ENCODE measurements at places on chromosomes 2 and 18.

GRCh38 chr2:43331422-43331821, 105.0 kb upstream of the ZFP36L2 start:
- no peak for DNase-seq

GRCh38 chr18:74182335-74182734, 34.0 kb downstream of the TIMM21 start:
- no peak for DNase-seq

- no peak for DNase-seq
Measured at GRCh38 chr18:13576598-13576997, 149.8 kb downstream of the FAM210A start.

DNA sequence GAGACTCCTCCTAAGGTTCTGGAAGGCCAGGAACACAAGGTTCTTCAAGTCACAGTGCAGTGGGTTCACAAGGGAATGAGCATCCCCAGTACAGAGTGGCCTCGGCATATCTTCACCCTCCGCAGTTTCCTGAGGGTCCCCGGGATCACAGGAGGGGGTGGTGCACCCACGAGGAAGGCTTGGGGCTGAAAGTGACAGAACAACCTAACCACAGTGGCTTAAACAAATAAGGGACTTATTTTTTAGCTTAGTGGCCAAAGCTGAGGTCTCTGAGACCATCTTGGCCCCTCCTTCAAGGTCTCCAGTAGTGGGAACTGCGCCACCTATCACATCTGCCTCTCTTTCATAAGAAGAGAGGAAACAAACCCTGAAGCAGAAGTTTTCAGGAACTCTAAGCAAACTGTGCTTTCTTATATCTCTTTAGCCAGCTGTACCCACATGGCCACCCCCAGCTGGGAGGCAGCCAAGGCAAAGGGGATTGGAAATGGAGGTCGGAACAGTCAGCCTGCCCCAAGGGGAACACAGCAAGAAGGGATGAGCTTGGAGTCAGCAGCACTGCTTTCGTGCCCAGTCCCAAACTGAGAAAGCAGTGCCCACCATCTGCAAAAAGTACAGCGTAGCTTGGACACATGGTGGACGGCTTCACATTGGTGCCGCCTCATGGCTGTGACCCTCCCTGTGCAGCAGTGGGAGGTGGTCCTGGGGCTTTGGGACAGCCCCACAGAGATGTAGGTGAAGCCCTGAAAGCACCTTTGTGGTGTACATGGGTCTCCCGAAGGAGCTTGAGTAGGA, 260.0 kb upstream of the ID2 start:
- no peak for DNase-seq

GRCh38 chr2:52210611-52211010, 1178.7 kb upstream of the NRXN1 start:
- no peak for DNase-seq

DNA sequence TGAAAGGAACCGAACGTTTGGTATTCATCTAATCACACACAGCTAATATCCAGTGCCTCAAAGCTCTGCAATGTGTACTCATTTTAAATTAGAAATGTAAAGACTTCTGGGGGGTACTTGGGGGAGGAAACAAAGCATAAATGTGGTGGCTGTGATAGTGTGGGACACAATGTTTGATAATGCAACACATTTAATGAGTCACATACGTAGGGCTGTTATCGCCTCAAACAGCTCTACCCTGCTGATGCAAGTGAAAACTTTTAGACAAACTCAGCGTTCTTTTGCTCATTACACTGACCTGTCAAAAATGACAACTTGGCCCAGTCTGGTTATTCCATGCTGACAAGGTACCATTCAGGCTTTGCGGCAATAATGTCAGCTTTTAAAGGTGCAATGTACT, 1227.1 kb upstream of the CELF4 start:
- no peak for DNase-seq

DNA sequence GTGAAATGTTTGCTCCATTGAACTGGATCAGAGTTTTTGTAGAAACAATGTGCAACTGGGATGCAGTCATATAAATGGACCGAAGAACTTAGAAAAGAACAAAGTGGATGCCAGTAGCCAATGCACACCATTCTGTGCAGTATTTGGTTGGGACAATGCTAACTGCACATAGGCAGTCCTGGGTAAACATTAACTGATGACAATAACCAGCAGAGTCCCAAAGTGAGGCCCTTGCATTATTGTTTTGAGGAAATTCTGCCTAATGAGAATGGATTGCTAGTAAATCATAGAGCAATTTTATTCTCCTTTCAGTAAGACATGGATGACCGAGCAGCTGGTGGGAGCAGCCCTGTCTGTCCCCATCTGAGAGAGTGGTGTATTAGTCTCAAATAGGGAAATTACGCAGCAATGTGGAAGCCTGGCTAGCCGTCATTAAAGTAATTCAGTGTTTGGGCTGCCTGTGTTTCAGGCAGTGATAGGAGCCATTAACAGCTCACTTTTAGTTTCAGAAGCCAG, 94.9 kb downstream of the KCTD1 start:
- DNase-seq, result peak; percentile 50

DNA sequence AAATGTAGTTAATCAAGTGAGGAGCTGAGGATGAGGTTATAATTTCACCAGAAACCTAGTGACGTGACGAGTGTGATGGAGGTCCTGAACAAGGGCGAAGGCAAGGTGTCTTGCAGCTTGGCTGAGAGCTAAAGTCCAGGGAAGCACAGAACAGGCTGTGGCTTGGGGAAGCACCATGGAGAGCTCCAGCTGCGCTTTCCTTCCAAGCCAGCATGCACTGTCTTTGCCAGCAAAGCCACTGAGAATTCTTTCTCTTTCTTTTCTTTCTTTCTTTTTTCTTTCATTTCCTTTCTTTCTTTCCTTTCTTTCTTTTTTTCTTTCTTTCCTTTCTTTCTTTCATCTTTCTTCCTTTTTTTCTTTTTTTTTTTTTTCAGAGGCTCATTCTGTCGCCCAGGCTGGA, 239.3 kb downstream of the FBXO15 start:
- no peak for DNase-seq

GRCh38 chr2:56263876-56264275, 80.1 kb downstream of the CCDC85A start:
- DNase-seq, result no peak

- DNase-seq, result no peak
Measured at GRCh38 chr2:143513081-143513480, 383.9 kb downstream of the ARHGAP15 start.

DNA sequence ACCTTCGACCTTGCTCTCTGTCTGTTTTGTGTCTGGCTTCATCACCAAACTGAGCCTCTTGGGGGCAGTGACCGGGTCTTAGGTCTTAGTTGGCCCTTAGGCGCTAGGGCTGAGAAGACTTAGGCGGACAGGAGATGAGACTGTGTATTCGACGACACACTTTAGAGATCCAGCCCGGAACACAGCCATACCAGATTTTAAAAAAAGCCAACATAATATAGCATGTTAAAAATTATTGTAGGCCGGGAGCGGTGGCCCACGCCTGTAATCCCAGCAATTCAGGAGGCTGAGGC, 9.5 kb upstream of the PROC start:
- no peak for DNase-seq

GRCh38 chr2:207416900-207417299, 112.9 kb upstream of the CREB1 start:
- no peak for DNase-seq

- no peak for DNase-seq
Measured at GRCh38 chr2:58664523-58665151, 423.5 kb upstream of the FANCL start.

GRCh38 chr2:225378984-225379383, 20.5 kb upstream of the NYAP2 start:
- no peak for DNase-seq

- peak; percentile 58 for DNase-seq
Measured at GRCh38 chr2:216596236-216596979, 36.8 kb upstream of the IGFBP2 start.

- DNase-seq, result no peak
Measured at GRCh38 chr2:216658757-216659156, 25.5 kb downstream of the IGFBP2 start.
